ENCODE measurements at places on chromosomes 4 and X. TPM values are rescaled to one million over a fixed set of nuclear protein-coding genes. Genes with fewer than 3 reads are reported as not detected.

- no peak for DNase-seq
These were observed 821 bp downstream of the ASMTL start for GRCh38 chrX:1451661-1452515.

- DNase-seq = no peak
These were observed 13.0 kb downstream of the RAB9B start for GRCh38 chrX:103818842-103819619.

- DNase-seq = no peak
These were observed 243.9 kb upstream of the WDFY3 start for GRCh38 chr4:85210353-85210752.

DNA sequence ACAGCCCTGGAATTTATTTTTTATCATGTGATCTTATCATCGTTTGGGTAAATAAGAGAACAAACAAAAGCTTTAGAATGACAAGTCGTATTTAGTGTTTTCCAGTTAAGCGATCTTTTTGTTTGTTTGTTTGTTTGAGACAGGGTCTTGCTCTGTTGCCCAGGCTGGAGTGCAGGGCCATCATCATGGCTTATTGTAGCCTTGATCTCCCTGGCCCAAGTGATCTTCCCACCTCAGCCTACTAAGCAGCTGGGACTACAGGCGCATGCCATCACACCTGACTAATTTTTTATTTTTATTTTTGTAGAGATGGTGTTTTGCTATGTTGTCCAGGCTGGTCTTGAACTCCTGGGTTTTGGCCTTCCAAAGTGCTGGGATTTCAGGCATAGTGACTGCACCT is 57.1 kb upstream of the PDLIM3 start:
- DNase-seq = no peak

SPATA18 gene
- 7.0 TPM for polyA plus RNA-seq

NDP gene
- 0.39 TPM for polyA plus RNA-seq

TLR8 gene
- polyA plus RNA-seq = 0.28 TPM

KIT gene
- 79.2 TPM for polyA plus RNA-seq

All from right lung (tissue), 10 donors.